Prostate gland (tissue), 2 donors: ENCODE measurements at places on chromosomes 11 and 22.

GRCh38 chr11:123624974-123625373 lies 29.4 kb downstream of the SCN3B start:
- no peak for DNase-seq

GRCh38 chr11:100863080-100863581 lies 176.0 kb downstream of the ARHGAP42 start:
- no peak for DNase-seq

GRCh38 chr11:15627560-15627959 lies 512.8 kb downstream of the INSC start:
- no peak for DNase-seq

GRCh38 chr11:33437529-33437928 lies 180.3 kb downstream of the HIPK3 start:
- DNase-seq = no peak

GRCh38 chr11:74354036-74354435 lies 42.6 kb upstream of the P4HA3 start:
- DNase-seq = no peak

GRCh38 chr11:69296890-69297786 lies 3.2 kb downstream of the MYEOV start:
- peak; percentile 64 for DNase-seq

DNA sequence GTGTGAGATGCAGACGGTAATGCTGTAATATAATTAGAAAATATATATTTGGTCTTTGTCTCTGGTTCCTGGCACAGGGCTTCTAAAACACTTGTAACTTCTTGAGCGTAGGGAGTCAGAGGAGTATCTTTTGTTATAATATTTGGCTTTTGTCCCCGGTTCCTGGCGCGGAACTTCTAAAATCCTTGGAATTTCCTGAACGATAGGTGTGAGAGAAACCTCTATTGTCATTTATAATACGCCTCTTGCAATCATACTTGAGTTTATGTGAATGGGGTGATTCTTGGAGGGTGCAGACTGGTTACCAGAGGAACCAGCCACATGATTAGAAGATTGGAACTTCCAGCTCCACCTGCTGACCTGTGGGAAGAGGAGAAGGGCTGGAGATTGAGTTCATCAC lies 54.1 kb upstream of the ZBED5 start:
- no peak for DNase-seq

DNA sequence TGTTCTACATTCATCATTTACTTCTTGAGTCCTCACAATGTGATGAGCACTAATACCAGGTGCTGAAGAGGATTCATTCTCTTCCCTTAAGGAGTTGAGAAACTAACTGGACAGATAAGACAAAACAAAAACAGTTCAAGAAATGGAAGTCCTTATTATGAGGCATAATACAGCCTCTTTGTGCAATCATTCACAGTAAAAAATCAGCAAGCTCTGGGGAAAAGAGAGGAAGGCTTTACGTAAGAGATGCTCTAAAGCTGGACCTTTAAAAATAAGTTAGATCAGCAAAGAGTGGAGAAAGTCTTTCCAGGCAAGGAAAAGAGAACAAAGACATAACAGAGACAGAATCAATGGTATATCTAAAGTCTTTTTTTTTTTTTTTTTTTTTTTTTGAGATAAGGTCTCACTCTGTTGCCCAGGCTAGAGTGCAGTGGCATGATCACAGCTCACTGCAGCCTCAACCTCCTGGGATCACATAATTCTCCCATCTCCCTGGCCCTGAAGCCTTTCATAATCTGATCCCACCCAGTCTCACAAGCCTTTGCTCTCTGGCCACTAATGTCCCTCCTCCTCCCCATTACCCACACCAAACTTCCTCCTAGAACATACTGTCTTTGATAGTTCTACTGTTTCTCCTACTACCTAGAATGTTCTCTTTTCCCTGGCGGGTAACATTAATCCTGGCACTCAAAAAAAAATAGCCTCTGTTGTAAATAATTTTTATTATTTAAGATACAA lies 40.9 kb downstream of the MRTFA start:
- no peak for DNase-seq

DNA sequence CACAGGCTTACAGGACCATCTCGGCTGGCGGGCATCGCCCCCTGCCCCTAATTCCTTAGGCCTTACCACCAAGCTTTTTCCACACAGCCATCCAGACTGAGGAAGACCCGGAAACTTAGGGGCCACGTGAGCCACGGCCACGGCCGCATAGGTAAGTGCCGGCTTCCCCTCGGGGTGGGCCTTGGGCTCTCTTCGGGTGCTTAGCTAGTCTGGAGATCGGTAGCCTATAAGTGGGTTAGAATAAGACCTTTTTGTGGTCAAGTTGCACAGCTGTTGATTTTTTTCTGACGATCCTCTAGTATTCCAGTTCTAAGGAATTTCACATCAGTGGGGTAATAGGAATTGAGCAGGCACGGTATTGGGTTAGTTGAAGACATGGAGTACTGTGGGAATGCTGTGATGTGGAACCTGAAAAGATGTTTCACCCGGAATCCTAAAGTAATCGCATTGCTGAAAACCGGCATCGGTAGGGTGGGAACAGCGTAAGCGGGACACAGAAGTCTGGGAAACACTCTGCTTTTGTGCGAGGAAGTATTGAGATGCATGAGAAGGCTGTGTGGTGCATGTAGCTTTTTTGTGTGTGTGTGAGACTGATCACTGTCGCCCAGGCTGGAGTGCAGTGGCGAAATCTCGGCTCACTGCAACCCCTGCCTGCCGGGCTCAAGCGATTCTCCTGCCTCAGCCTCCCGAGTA lies 669 bp downstream of the RPL27A start:
- no peak for DNase-seq

- DNase-seq = no peak
Measured at GRCh38 chr22:50310031-50310722, 2.7 kb upstream of the PLXNB2 start.

DNA sequence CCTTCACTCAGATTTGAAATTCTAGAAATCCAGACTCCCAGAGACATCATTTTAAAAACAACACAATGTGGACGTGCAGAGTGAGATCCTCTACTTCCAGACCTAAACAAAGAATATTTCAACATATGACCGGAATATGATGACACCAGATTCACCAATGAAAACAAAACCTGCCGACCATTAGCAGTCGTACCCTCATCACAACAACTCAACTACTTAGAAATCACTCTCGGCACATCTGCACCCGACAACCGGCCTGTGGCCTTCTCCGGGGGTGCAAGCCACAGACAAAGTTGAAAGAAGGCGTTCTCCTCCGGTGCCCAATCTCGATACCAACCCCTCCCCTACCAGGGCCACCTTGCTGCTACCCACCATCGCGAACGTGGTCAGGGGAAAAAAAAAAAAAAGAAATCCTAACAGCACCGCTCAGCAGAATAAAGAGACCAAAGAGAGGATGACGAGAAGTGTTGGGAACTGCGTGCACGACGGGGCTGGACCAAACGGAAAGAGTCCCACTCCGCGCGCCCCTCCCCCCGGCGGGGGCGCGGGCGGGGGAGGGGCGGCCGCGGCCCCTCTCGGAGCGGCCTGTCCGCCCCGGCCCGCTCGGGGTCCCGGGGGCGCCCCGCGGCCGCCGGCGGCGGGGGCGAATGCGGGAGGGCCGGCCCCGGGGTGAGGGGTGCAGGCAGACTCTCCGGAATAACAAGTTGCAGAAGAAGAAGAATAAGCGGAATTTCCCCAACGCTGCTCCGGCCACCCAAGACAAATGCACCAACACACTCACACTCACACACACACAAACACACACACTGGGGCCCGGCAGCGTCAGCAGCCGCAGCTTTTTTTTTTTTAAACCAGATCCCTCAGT lies 1.7 kb downstream of the PHF21A start:
- DNase-seq = peak; percentile 35

DNA sequence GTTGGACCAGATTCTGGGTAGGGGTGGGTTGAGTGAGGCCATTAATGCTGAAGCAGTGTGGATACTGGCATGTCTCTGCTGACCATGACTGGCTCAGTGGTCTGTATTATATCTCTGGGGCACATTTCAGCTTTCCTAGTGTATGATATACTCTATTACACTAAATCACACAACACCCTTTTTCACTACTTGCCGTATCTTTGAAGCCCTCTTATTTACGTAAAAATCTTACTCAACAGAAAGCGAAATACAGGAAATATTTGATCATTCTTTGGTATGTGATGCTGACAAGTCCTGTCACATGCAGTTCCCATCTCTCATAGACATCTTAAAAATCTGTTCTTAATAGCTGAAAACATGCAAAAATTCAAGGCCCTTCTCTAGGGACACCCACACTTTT lies 40.3 kb downstream of the OR5B17 start:
- no peak for DNase-seq

GRCh38 chr22:21865041-21865440 lies 2.4 kb downstream of the MAPK1 start:
- DNase-seq = peak; percentile 24

DNA sequence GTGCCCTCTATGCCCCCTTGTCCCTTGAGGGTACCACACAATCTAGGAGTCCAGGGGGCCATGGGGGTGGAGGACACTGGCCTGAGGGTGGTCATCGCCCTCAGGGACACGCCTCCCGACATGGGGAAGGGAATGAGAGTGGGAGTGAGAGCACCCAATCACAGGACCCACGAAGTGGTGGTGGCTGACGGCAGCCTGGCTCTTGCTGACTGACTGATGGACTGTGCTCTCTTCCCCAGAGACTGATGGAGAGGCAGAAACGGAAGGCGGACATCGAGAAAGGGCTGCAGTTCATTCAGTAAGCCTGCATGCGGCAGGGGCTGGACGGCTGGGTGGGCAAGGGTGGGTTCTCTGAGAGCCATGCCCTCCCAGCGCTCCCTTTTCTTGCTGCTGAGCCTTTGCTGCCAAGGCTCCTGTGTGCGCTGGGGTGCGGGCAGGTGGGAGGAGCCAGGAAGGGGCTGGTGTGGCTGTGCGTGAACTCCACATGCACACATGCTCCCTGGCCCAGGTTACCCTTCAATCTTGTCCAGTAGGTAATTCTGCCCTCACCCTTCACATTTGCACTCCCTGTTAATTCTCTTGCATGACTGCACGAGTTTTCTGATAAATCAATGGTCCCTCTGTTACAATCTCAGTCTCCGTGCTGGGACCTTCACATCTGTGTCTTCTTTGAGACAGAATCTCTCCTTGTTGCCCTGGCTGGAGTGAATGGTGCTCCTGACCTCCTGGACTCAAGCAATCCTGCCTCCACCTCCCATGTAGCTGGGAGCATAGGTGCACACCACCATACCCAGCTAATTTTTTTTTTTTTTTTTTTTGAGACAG lies 19.3 kb downstream of the ZC3H7B start:
- no peak for DNase-seq

GRCh38 chr11:2774173-2775082 lies 74.6 kb upstream of the KCNQ1OT1 start:
- DNase-seq = peak; percentile 2

DNA sequence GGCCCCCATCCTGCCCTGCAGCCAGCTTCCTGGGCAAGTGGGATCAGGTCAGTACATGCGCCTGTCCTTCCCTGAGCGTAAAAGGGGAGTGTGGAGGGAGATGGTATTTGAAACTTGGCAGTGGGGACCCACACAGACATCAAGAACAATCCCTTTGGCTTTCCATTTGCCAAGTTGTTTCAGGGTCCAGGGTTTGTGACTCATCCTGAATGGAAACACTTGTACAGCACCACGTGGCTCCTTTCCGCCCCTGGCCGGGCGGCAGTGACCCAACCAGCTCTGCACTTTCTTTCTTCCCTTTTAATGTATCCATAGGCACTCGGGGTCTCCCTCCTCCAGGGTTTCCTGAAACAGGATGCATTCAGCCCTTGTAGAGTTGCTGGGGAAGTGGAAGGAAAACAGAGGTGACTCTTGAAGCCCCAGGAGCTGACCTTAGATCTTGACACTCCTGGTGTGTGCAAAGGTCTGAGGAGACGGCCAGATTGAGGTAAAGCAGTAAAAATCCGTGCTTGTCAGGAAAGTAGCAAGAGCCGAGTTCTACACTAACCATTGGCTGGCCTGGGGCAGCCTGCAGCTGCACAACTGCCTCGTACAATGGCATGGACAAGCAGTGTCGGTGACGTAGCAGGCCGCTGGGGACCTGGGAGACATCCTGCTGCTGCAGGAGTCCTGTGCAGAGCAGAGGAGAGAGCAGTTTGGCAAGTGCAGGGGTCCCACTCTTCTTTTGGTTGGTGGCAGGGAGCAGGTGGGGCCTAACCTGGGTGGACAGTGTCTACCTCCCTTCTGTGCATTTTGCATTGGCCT lies 189.8 kb downstream of the SNX19 start:
- DNase-seq = peak; percentile 53

- no peak for DNase-seq
Measured at GRCh38 chr11:1297011-1297575, 12.3 kb downstream of the TOLLIP start.

DNA sequence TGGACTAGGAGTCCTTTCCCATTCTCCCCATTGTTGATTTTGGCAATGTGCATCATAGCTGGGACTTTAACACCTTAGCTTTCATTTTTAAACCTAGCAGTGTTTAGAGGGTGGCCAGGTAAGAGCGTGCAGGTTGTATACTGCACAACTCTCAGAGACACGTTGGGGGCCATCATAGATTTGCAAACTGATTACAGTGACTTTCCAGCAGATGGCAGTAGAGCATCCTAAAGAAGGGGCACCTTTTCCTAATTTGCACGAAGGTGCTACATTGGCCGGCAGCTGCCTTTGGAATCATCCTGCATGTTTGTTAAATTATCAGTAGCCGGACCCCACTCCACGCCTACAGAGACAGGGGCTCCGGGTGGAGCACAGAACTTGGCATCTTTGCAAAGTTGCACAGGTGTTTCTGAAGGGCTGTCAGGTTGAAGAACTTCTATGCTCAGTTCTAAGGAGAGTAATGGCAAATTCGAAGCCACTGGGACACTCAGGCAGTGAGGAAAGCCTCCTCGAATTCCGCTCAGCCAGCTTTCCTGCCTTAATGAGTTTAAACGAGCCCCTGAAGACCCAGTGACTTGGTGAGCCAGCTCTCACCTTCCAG lies 7.7 kb downstream of the LHFPL7 start:
- DNase-seq = peak; percentile 39

DNA sequence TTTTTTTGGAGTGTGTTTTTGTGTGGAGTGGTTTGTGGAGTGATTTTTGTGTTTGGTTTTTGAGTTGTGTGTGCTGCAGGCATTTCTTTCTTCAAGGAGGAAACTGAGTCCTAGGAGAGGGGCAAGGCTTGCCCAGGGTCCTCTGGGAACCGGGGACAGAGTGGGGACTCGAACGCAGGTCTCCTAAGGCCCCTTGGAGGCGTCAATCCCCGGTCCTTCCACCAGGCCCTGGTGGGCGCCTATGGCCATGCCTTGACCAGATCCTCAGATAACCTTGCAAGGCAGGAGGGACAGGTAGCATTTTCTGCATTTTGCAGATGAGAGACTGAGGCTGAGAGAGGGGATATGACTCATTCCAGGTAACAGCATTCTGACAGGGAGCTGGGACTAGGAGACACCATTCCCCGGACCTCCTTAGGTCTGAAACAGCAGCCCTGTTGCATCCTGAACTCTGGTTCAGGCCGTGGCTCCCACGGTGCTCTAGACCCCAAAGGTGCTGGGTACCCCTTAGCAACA lies 39.1 kb downstream of the MYO7A start:
- DNase-seq = no peak

GRCh38 chr11:118910309-118911112 lies 15.2 kb downstream of the BCL9L start:
- DNase-seq = peak; percentile 82

- DNase-seq = no peak
Measured at GRCh38 chr22:45684169-45684568, 12.5 kb downstream of the ATXN10 start.

- no peak for DNase-seq
Measured at GRCh38 chr11:5809905-5810795, 1.4 kb downstream of the OR52N2 start.

GRCh38 chr11:114260077-114260476 lies 36.1 kb upstream of the NNMT start:
- DNase-seq = no peak

- no peak for DNase-seq
Measured at GRCh38 chr11:72103754-72104167, 664 bp upstream of the LAMTOR1 start.

GRCh38 chr11:102196816-102197215 lies 86.6 kb downstream of the YAP1 start:
- no peak for DNase-seq
